ENCODE measurements at places on chromosomes 11 and 22.

GRCh38 chr11:13368041-13368446, 90.5 kb downstream of the BMAL1 start:
- no peak for DNase-seq

- no peak for DNase-seq
Observed at GRCh38 chr22:32674925-32675825, 126.3 kb upstream of the TIMP3 start.

- DNase-seq = no peak
Observed at GRCh38 chr11:86205421-86206336, 38.9 kb upstream of the EED start.

- no peak for DNase-seq
Observed at GRCh38 chr11:105577641-105578040, 32.2 kb upstream of the GRIA4 start.

- no peak for DNase-seq
Observed at GRCh38 chr11:85694385-85694980, 8.5 kb upstream of the CCDC89 start.

GRCh38 chr11:45725776-45726492, 60.5 kb upstream of the CHST1 start:
- no peak for DNase-seq

GRCh38 chr11:133842053-133842452, 3.3 kb downstream of the SPATA19 start:
- DNase-seq = no peak

DNA sequence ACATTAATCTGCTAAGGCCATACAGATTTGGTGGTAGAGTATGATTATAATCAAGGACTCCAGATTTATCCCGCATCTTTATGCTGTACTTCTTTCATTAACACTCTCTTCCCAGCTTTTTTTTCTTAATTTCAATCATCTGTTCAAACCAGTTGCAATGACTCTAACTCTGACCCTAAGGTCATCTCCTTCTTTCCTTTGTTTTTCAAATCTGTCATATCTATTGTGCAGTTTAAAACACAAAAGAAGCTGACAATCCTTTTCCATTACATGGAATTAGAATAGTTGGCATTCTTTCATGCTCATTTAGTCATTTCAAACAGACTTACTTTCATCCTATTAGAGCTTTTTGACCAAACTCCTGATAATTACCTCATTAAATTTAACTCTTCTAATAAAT, 53.6 kb upstream of the GRM5 start:
- no peak for DNase-seq

All from anterior cingulate cortex (tissue), 58 donors.